ENCODE measurements at places on chromosomes 7 and 10.
A peak's percentile ranks its signal among the peaks of the same experiment; 100 is the strongest.

- DNase-seq = no peak
These were observed 26.5 kb downstream of the HDAC9 start for GRCh38 chr7:18521945-18522566.

DNA sequence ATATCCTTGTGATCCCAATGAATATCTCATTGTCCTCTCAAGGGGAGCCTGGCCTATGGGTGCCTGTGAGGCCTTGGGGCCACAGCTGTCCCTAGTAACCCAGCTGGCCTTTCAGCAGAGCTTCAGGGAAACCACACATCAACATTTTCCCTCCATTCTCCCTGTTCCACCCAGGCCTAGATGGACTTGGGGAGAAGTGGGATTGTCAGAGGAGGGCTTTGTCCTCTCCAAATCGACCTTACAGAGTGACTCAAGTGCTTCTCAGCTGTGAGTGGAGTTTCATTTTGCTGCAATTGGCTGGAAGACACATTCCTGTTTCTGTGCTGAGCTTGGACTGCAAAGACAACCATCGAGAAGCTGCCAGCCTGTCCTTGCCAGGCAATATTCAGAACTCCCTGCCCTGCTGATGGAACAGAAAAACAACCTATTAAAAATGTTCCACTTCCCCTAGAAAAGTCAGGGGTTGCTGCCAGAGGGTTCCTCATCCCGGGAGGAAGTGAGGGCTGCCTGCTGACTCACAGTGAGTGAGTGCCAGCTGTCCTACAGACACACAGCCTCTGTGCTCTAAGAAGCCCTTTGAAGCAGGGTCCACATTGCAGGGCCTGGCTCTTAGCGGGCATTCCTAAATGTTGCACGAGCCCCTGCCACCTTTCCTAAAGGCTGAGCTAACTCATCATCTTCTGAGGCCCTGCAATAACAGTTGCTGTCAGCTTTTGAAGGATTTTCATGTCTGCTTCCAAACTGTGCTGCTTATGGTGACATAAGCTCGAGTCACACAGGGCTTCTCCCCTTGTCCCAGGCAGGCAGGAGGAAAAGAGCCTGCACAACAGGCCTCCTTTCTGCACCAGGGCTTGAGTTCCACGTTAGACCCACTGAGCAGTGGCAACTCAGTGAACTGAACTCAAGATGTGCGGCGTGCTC lies 20.5 kb downstream of the STRA8 start:
- DNase-seq = peak; percentile 76

DNA sequence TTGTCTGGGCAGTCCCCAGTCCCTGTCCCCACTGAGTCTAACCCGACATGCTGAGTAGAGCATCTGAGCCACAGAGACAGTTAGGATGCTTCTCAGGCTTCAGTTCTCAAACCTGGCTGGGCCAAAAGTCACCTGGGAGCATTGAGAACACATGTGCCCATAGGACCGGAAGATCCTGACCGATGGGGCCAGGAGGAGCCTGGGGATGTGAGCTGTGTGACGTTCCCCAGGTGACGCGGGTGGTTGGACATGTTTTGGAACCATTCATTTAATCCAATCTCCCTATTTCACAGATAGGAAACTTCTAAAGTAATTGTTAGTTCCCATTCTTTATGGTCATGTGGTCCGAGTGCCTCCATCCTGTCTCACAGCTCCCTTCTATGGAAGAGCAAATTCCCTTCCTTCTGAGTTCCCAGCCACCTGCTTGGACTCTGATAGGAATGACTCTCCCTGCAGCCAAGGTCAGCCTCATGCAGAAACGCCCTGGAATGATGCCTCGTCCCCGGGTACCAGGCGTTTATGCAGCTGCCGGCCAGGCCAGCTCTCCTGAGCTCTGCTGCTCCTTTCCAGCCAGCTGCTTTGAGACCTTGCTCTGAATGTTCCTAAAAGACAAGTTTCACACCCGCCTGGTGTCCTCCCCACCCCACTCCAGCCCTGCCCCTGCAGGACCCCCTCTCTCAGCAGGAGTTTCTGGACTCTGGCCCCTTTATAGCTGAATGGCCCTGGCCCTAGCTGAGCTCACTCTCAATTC lies 166.5 kb upstream of the RHEB start:
- DNase-seq = no peak

- no peak for DNase-seq
These were observed 92.7 kb upstream of the MKX start for GRCh38 chr10:27838361-27838760.

DNA sequence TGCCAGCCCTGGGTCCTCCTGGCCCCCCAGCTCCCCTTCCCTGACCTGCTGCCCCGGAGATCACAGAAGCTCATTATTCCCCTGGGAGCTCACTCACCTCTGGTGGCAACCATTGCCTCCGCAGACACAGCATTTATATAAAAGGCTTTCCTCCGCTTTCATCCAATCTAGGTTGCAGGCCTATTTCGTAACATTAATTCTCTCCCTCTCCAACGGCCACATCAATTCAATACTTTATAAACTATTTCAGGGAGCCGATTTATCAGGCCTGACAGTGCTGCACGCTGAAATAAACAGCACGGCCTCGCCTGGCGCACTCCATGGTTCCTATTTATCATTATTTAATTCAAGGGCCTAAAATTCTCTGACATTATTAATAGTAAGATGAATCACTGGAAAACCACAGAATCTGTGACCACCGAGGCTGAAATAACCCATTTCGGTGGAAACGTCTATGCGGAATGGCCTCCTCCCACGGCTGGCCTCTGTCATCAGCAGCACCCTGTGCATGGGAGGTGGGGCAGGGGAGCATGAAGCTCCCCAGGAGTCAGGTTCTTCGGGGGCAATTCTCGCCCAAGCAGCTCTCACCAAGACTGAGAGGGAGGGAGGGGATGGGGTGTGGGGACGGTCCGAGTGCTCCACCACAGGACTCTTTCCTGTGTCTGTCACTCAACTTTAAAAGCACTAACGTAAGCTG lies 249.3 kb upstream of the PFKP start:
- DNase-seq = no peak

- no peak for DNase-seq
These were observed 86.1 kb downstream of the FAM107B start for GRCh38 chr10:14688606-14689005.

GRCh38 chr10:79070606-79071395 lies 2.0 kb downstream of the ZMIZ1 start:
- DNase-seq = peak; percentile 89

- no peak for DNase-seq
These were observed 17.2 kb upstream of the C10orf53 start for GRCh38 chr10:49662169-49662830.

DNA sequence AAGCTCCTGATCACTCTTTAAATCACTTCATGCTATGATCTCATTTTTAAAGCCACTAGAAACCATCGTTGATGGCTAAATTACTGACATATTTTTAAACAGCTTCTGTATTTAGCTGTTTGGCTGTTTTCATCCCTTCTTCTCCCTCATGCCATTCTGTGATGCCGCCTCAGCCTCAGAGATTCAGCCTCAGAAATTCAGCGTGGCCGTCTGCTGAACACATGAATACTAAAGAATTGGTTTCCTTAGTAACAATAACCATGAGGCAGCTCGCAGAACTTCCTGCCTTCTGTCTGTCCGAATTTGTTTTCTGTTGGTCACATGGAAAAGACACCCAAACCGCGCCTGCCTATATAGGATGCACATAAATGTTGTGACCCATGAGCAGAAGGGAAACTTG lies 31.0 kb upstream of the FZD1 start:
- DNase-seq = no peak

DNA sequence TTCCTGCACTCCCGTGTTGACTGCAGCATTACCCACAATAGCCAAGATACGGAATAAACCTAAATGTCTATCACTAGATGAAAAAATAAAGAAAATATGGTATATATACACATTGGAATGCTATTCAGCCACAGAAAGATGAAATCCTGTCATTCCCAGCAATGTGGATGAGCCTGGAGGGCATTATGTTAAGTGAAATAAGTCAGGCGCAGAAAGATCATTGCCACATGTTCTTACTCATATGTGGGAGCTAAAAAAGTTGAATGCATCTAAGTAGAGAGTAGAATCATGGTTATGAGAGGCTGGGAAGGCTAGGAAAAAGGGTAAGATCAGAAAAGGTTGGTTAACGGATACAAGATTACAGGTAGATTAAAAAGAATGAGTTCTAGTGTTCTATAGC lies 219.1 kb upstream of the MKI67 start:
- DNase-seq = no peak

DNA sequence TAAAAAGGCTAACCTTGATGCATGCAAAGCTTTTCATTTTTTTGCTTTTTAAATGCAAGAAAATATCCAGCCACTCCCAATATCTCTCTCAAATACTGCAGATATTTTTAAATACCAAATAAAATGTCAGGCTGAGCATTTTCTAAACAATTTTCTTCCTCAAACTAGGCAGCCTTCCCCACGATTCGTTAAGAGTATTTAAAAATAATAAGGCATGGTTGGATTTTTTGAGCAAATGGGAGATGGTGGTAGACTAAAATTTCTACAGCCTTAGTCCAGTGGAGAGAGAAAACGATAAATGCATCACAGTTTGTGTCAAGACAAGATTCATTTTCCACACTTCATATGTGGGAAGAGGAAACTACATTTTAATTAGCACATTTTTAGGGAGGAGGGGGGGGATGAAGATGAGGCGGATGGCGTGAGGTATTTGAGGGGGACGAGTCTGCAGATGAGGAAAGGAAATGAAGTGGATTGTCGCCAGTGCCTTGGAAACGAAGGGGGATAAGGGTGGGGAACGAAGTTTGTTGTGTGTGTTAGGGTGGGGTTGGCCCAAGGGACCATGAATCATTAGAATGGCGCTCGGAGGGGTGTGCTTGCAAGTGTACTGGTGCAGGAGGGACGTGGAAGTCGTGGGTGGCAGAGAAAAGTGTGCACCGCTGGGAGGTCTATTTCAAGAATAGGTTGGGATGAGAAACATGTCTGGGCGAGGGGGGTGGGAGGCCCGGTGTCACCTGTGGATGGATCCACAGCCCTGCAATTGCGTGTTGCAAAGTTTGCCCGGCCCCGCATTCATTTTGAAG lies 1.2 kb upstream of the ADD3 start:
- DNase-seq = no peak

DNA sequence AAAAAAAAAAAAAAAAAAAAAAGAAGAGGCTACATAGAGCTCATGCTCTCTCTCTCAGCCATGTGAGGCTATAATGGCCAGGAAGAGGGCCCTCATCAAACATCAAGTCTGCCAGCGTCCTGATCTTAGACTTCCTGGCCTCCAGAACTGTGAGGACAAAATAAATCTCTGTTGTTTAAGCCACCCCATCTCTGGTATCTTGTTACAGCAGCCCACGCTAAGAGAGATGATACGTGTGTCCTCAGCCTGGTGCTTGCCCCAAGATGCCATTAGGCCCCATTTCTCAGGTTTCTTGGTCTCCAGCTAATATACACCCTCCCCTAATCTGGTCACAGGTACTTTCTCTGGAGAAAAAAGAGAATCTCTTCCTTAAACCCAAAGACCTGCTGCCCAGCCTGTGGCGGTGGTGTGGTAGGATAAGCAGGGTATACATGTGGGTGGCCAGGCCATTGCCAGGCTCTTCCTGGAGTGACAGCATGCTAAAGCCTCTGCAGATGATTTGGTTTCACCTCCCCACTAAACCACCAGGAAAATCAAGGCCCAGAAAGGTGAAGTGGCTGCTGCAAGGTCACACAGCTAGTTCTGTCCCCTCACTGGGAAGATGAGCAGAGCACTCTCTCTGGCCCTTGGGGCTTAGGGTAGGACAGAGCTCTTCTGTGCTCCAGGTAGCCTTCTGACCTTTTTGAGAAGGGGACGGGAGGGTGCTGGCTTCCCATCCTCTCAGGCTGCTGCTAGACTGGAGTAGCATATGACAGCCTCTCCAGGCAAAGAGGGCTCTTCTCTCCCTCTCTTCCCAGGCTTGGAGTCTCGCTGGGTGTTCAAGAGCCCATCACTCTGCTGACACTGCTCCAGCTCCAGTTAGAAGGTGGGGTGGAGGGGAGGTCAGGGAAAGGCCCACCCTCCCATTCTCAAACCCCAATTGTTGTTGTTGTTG lies 5.2 kb downstream of the SPOCK2 start:
- no peak for DNase-seq

GRCh38 chr7:27663989-27664331 lies 1.3 kb upstream of the HIBADH start:
- DNase-seq = no peak

DNA sequence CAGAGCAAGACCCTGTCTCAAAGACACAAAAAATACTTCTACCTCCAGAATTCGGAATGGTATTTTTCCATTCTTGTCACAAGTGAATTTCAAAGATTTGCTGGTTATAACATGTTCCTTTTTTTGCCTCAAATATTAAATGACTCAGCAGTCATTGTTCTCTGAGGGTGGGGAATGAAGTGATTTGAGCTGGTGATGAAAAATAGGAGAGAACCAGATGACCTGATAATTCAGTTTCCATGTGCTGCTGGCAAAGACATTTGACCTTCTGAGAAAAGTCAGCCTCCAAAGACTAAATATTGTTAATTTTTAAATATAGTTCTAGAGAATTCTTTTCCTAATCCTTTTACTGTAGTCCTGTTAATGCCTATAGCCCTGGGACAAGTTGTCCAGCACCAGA lies 78.9 kb downstream of the CACNB2 start:
- no peak for DNase-seq

DNA sequence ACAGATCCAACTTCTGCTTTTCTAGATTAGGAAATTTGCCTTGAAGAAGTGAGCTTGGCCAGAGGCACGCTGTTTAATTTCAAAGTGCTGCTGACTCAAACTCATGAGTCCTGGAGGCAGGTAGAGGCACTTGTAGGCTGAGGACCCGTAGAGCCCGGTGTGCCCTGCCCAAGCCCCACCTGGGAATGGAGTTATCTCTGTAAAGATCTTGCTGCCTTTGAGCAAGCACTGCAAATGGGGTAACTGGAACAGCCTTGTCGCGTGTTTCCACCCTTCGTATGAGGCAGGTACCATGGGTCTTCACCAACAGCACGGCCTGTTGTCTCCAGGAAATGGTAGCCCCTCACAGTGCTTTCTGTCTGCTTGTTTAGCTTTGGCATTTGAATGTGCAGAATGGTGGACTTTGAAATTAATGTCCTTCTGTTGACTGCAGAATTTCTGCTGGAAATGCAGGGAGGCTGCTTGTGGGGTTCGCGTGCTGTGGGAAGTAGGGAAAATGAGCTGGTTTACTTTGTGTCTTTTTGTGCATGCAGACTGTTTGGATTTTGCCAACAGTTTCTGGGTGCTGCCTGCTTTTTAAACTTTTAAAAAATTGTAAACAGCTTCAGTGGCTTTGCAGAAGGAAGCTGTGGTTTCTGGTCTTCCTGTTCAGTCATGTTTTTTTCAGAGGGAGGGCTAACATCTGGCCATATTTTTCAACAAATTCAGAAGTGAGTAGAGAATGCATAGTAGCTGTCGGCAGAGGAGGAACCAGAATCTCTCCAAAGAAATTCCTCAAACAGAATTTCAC lies 27.2 kb downstream of the CCM2 start:
- DNase-seq = no peak

Measured in sciatic nerve (tissue), 2 donors.